ENCODE measurements at places on chromosomes 6 and 20. TPM values are rescaled to one million over a fixed set of nuclear protein-coding genes. Genes with fewer than 3 reads are reported as not detected.

Gene FHL5
- total RNA-seq, result not detected

Gene LHFPL5
- not detected for total RNA-seq

Gene ID4
- not detected for total RNA-seq

Gene TTLL9
- total RNA-seq, result not detected

Gene ZSCAN23
- total RNA-seq, result 0.44 TPM

Gene HNF4A
- not detected for total RNA-seq

Gene COL9A1
- total RNA-seq, result not detected

Gene BIRC7
- not detected for total RNA-seq

Gene EDN1
- total RNA-seq, result not detected

Gene GLO1
- total RNA-seq, result 149 TPM

Gene GDAP1L1
- not detected for total RNA-seq

Gene HDGFL1
- total RNA-seq, result not detected

Gene SLC25A27
- total RNA-seq, result 0.12 TPM

Gene GGTLC1
- total RNA-seq, result not detected

Gene TMEM217
- 5.7 TPM for total RNA-seq

Gene MPIG6B
- total RNA-seq, result 0.20 TPM

Gene RNF217
- 0.70 TPM for total RNA-seq

Gene TRIM40
- total RNA-seq, result not detected

Gene OVOL2
- not detected for total RNA-seq

Gene THEMIS
- 107 TPM for total RNA-seq

Gene JAG1
- 0.54 TPM for total RNA-seq

Gene PRRT1
- total RNA-seq, result 0.28 TPM

Gene SLC22A1
- 1.6 TPM for total RNA-seq

Gene ECT2L
- not detected for total RNA-seq

Gene C20orf202
- total RNA-seq, result not detected

Gene OLIG3
- total RNA-seq, result 0.18 TPM

Gene BFSP1
- total RNA-seq, result 1.7 TPM

Gene ULBP3
- total RNA-seq, result 2.1 TPM

Gene THBD
- not detected for total RNA-seq

Gene CD109
- 11.2 TPM for total RNA-seq

Gene LY6G6F
- not detected for total RNA-seq

Gene IMPG1
- total RNA-seq, result not detected

Gene MROH8
- total RNA-seq, result 3.1 TPM

Gene CBLN4
- total RNA-seq, result not detected

Gene MRPS18A
- 47.4 TPM for total RNA-seq

Gene DEFB132
- not detected for total RNA-seq

Gene KIF25
- total RNA-seq, result not detected

Gene PACSIN1
- total RNA-seq, result 2.2 TPM

Gene SLC35F1
- total RNA-seq, result not detected

Gene JPH2
- not detected for total RNA-seq

Gene MAS1
- not detected for total RNA-seq

Gene VARS1
- total RNA-seq, result 140 TPM

Gene GSTA3
- not detected for total RNA-seq

Gene GTPBP2
- total RNA-seq, result 130 TPM

Gene TMEM151B
- 0.06 TPM for total RNA-seq

Gene VGLL2
- not detected for total RNA-seq

Gene WFDC10B
- not detected for total RNA-seq
